ENCODE measurements at places on chromosomes 1 and 21.
A peak's percentile ranks its signal among the peaks of the same experiment; 100 is the strongest.

DNA sequence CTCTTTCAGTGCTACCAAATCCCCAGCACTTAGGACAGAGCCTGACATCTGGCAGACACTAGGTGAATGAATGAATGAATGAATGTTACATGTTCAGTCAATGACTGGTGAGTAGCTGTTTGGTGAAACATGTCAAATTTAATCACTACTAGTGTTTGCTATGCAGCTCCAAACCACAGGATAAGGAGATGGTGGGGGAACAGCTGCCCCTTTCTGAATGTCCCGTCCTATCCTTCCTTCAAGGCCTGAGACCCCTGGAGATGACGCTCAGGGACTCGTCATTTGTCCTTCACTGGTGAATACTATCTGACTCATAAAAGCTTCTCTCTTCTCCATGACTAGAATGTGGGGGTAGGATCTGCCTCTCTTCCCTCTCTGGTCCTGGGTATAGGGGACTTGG, 175.4 kb downstream of the HIVEP3 start:
- DNase-seq: no peak

- peak; percentile 75 for DNase-seq
Observed at GRCh38 chr1:171644805-171645483, 7.5 kb downstream of the MYOC start.

GRCh38 chr1:229665912-229666558, 40.0 kb downstream of the URB2 start:
- no peak for DNase-seq

GRCh38 chr1:93313026-93313425, 32.7 kb upstream of the DR1 start:
- no peak for DNase-seq

DNA sequence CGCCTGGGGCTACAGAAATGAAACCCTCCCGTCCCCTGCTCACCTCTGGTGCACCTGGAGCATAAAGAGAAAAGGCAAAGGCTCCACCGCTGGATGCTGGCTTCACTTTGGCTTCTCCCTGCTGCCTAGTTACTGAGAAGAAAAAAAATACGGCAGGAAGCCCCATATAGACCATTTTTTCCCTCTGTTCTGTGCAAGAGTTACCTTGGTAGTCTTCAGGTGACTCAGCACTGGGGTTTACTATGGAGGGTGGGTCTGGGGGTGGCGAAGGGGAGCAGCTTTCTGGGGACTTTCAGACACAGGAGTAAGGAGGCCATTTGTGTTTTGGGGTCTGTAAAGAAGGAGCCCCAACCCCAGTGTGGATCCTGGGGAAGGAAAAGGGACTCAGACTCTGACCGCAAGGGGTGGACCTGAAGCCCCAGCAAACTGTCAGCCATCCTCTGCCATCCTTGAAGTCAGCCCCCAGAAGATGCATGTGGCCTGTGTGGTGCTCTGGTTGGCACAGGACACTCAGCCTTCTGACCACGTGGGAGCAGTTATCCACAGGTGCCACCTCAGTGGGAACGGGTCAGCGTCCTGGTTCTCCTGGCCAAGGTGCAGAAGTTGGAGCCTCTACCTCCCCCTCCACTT, 25.9 kb upstream of the EPS8L3 start:
- no peak for DNase-seq

DNA sequence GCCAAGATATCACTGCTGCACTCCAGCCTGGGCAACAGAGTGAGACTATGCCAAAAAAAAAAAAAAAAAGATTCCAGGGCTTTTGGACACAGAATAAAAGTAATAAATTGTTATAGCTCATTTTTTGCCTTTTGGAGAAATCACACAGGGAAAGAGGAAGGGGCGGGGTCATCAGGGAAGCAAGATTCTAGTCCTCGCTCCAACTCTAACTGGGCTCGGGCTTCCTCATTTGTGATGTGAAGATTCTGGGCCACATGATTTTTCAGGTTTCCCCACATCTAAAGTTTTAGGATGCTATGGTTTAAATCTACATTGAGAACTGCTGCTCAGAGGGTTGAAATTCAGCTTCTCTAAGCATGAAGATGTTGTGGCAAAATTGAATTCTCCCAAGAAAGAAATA, 179.3 kb upstream of the PLXNA2 start:
- no peak for DNase-seq

DNA sequence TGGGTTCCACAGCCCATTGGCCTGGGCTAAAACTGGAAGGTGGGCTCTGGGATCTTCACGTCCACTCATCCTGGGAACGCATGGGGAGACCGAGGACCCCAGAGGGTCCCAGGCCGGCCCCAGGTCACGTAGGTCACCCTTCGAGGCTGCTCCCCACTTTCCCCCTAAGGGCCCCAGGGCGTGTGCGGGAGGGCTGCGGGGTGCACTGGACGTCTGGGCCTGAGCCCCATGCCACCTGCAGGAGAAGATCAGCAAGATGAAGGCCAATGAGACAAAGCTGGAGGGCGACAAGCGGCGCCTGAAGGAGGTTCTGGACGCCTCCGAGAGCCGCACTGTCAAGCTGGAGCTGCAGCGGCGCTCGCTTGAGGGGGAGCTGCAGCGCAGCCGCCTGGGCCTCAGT, 12.5 kb downstream of the MFAP2 start:
- DNase-seq: no peak

DNA sequence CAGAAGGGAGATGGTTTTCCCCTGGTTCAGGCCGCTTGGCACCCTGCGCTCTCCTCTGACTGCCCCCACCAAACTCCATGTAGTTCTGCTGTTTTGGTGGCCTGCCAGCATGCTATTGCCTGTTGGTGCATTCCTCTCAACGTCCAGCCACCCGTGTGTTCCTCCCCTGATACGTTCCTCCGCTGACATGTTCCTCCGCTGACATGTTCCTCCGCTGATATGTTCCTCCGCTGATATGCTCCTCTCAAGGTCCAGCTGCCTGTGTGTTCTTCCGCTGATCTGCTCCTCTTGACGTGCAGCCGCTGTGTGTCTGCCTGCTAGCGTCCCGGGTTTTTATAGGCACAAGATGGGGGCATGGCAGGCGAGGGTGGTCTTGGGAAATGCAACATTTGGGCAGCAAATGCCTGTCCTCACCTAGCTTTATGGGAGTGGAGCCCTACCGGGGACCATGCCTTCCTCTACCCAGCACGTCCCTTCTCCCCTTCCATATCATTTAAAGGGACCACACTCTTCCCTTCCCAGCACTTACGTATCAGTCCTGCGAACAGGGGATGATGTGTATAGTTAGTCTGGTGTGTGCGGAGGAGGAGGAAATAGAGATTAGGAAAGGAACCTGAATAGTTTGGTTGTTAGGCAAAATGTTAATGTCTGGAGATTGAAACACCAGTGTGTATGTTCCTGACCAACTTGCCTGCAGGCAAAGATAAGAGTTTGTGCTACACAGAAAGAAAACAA, 40.6 kb upstream of the PLA2G5 start:
- DNase-seq: no peak

- DNase-seq: no peak
Observed at GRCh38 chr1:198278943-198279342, 122.1 kb downstream of the NEK7 start.

GRCh38 chr1:222334026-222334680, 213.8 kb downstream of the HHIPL2 start:
- no peak for DNase-seq

DNA sequence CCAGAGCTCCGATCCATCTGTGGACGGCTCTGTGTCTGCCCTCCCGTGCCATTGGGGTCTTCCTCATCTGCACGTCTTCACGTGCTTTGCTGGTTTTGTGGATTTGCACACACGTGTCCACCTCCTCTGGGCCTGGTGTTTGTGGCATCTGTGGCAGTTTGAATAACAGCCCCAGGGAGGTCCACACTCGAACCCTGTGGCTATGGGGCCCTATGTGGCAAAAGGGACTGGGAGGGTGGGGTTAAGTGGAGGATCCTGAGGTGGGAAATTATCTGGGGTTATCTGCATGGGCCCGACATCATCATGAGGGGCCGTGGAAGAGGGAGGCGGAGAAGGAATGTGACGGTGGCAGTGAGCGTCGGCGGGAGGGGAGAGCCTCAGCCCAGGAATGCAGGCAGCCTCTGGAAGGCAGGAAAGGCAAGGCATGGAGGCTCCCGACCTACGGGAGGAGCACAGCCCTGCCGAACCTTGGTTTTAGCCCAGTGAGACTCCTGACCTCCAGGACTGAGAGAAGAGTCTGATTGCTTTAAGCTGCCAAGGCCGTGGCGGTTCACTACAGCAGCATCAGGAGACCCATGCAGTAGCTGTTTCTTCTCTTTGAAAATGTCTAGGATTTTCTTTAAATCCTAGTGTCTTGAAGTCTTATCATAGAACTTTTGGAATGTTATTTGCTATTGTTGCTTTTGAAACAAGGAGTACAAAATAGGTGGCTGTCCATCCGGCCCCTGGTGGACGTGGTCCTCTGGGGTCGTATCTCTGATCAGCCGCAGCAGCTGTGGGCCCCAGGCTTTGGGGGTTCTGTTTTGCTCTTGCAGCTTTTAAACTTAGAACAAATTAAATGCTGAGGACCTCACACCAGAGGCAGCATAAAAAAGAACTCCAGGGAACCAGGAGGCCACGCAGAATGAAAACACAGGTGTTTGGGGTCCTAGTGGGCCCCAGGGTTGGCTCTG, 40.0 kb upstream of the LRRC3 start:
- no peak for DNase-seq

- peak; percentile 80 for DNase-seq
Observed at GRCh38 chr21:43306911-43307676, 119.8 kb downstream of the SIK1 start.

DNA sequence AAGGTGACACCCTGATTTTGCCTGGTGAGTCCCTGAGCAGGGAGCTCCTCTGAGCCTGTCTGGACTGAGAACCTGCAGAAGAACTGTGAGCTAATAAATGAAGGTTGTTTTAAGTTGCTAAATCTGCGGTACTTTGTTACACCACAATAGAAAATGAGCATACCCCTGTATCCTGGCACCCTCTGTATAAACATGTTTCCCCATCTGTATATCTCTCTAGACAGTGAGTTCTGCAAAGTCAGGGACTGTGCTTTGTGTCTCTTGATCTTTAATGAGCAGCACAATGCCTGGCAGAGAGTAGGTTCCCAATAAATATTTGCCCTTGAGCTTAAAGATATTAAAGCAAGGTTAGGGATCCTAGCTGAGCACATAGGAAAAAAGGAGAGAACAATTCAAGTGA, 228.8 kb downstream of the OMA1 start:
- no peak for DNase-seq

GRCh38 chr1:198072177-198072576, 84.6 kb upstream of the NEK7 start:
- no peak for DNase-seq

- DNase-seq: peak; percentile 87
Observed at GRCh38 chr1:19356266-19356665, 44.1 kb downstream of the SLC66A1 start.

GRCh38 chr1:55541296-55541695, 326.1 kb upstream of the USP24 start:
- no peak for DNase-seq

DNA sequence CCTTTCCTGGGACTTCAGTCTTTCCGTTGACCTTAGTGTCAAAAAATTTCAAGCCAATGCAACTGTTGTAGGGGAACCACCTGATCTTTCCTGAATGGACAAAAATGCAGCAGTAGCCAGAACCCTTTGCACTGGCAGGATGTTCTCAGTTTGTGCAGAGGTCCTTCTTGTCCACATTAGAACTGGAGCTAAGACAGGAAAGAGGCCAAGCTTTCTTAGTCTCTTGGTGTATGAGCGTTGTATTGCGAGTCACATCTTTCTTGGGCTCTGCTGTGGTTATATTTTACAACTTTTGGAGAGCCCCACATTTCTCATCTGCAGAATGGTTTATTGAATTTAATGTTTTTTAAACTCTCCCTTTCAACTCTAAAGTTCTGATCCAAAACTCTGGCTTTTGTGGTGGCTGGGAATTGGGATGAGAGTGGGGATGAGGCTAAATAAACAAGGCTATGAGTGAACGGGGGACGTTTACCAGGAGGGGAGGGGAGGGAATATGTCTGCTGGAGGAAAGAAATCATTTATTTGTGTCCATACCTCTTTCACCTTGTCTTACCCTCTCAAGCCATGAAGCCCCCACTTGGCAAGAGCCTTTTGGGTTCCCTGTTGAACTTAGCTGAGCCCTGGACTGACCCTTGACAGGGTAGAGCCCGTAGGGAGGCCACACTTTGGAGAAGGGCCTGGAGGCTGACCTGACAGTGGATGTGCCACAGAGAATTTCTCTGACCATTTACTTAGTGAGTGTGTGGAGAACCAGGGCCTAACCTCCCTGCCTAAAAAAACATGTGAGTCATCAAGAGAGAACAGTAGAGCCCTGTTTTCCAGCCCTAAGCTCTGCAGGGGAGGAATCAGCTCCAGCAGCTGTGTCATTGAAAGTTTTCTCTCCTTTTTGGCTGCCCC, 586 bp downstream of the CHI3L2 start:
- no peak for DNase-seq

DNA sequence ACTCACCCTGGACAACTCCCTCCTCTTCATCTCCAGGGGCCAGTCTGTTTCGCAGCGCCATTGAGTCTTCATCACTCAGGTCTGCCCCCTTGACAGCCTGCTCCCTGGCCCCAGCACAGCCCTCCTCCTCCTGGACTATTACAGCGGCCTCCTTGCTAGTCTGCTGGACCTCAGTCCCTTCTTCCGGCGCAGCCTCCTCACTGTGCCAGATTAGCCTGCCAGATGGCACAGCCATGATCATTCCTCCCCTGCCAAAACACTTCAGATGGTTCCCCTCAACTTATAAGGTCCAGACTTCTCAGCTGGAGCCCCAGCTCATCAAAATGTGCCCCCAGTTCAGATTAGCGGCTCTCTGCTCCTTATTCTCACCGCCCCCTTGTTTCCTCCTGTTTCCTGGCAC, 7.0 kb upstream of the CELSR2 start:
- DNase-seq: no peak

DNA sequence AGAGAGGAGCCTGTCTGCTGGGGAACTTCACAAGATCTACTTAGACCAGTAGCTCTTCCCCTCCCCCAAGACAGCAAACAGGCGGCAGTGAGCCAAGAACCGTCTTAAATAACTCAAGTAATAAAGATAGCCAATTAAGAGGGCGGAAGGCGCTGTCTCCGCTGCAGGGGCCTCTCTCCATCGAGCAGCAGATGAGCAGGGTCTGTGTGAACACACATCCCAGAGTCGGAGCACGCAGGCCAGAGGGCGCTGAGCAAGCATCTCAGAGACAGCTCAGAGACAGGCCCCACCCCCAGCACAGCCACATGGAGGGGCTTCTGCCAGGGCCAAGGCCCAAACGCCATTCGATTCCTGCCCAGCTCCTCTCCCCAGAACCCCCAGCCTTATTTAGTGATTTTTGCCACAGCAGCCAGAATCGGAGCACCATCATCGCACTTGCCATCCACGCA, 11.1 kb downstream of the IFFO2 start:
- no peak for DNase-seq

DNA sequence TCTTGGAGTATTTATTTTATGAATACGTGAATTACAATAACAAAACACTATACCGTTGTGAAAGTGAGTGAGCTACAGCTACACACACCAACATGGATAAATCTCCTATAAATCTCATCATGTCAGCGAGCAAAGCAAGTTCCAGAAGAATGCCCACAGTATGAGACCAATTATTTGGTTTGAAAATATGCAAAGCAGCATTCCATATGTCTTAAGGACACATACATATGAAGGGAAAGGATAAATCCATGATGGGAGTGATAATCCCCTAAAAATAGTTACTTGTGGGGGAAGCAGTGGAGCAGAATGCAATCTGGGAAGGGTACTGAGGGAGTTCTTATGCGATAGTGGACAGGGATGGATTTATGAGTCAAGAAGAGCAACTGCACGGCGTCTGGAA, 261.3 kb downstream of the DISC1 start:
- no peak for DNase-seq

Measured in NCI-H510A (cell line).